ENCODE measurements at places on chromosomes 4 and X.

- DNase-seq, result no peak
Observed at GRCh38 chr4:126647756-126648397, 984.9 kb upstream of the INTU start.

DNA sequence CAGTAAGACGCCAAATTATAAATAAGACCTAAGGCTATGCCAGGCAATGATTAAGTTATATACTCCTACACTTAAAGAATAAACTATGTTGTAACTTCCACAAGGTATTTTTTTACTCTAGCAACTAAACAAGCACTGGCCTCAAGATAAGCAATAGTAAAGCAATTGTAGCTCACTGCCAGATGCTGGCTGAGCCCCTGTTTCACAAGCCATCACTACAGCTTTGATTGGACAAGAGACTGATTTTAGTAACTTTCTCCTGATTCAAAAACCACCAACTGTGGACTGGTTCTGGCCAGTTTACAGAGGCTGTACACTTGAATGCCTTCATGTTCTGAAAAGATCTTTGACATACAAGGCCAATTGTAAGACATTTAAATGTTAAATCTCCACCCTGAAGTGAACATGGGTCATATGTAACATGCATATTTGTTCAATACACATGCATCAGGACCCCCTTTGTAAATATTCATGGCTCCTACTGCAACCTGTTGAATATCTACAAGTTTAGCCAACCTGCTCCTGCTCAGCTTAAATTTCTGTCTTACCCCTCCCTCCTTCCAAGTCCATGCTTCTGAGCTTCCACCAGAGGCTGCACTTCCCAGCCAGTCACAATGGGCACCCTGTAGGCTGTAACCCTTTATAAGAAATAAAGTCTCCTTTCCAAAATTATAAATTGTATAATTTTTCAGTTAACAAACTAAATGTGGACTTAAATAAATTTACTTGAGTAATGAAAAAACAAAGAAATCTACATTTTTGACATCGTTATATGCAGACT is 423.6 kb downstream of the ANKRD50 start:
- DNase-seq, result no peak

DNA sequence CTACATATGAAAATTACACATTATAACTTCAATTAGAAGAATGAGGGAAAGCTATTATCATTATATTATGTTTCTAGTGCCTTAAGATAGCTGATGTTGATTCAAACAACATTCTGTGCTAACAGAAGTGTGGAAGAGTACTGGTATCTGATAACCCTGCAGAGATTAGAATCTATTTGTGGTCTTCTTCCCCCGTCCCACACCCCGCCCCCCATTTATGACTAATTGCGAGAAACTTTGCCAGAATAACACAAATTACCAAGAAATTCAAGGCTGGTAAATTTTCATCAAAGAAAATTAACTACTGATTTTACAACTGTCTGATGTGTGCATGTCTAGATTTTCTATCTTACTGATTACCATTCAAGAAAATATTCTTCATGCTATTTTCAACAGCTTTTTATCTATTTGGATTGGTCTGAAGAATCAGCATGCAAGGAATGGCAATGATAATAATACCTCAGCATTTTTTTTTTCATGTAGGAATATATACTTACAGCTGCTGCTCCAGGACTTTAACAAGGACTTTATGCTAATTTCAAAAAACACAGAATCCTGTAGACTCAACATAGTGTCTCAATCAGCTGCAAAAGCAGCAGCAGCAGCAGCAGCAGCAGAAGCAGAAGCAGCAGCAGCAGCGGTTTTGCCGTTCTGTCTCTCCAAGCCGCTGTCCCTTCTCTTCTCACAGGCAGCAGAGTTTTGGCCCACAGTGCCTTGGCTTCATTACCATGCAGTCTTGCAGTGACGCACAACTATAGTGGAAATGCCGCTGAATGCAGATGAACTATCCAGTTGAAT is 126.7 kb downstream of the FRYL start:
- DNase-seq, result no peak

- no peak for DNase-seq
Observed at GRCh38 chrX:78199851-78200250, 60.4 kb upstream of the TAF9B start.

DNA sequence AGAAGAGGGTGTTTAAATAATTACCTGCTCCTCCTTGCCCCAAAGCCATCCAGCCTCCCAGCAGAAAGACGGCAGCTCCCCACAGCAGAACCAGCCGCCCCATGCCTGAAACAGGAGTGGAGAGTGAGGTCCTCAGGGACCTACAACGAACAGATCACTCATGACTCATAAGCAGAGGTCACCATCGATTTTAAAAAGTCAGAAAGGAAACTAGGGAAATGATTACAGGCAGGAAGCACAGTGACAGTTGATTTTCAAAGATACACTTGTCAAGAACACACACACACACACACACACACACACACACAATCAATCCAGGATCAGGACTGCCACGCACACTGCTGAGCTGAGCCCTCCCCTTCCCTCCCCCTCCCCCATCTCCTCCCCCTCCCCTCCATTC is at the start of gene CRLF2:
Gene CRLF2, minus strand, starts transcription at position 118 of the 400 bp plus-strand sequence. Its CDS starts 15 bp downstream, at position 103.
- DNase-seq, result no peak

DNA sequence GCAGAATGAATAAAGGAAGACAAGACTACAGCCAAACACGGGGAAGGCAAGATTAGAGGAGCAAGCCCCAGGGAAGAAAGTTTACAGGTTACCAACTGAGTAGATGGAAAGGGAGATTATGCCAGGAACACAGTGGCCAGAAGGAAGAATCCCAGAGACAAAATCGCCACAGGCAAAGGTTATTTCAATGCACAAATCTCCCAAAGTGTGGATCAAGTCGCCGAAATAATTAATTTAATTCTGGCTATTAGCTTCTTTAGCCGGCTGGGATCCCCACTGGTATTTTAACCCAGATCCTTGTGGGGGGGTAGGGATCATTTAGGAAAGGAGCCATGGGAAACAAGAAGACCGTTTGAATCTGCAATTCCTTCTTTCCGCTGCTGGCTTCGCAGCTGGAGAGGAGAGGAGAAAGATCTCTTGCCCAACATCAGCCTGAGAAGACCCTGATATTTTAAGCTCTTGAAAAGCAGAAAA is 171.0 kb downstream of the DHX15 start:
- DNase-seq, result no peak

GRCh38 chrX:70656304-70656703 is 211.7 kb downstream of the DLG3 start:
- DNase-seq, result no peak

GRCh38 chr4:162683659-162684370 is 482.9 kb downstream of the NAF1 start:
- no peak for DNase-seq

DNA sequence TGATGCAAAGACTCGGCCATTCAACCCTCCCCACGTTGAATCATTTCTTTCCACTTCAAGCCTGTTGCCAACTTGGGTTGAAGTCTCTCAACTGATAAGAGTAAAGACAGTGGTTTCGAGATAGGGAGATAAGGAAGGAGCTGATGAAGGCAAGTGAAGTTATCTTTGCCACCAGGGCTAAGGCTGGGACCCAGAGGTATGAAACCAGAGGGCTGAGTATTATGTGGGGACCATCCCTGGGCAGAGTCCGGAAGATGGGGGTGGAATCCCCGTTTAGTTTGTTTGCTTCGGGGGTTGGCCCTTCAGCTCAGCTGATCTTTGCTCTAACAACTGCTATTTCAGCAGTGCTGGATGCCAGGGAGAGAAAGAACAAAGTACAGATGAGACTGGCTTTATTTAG is 2.3 kb upstream of the XPNPEP2 start:
- DNase-seq, result no peak

- DNase-seq, result no peak
Observed at GRCh38 chr4:37661772-37662171, 24.4 kb downstream of the RELL1 start.

GRCh38 chr4:92520563-92520962 is 216.8 kb downstream of the GRID2 start:
- no peak for DNase-seq

- no peak for DNase-seq
Observed at GRCh38 chr4:174053895-174054294, 229.6 kb downstream of the FBXO8 start.

GRCh38 chr4:153521999-153522801 is 56.0 kb downstream of the TMEM131L start:
- no peak for DNase-seq

DNA sequence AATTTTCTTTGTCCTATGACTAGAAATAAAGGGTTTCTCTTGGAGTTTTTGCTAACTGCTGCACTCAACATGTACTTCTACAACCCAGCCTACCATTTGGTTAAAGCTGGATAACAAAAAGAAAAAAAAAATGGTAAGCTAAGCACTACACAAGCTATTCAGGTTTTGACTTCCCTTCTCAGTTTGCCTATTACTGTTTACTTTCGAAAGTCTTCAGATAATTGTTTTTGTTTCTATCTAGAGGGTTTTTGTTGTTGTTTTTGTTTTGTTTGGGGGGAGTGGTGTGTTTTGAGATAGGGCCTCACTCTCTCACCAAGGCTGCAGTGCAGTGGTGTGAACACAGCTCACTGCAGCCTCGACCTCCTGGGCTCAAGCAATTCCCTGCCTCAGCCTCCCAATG is 46.6 kb downstream of the CLOCK start:
- DNase-seq, result no peak

GRCh38 chrX:108359806-108360602 is 78.2 kb downstream of the COL4A6 start:
- no peak for DNase-seq

DNA sequence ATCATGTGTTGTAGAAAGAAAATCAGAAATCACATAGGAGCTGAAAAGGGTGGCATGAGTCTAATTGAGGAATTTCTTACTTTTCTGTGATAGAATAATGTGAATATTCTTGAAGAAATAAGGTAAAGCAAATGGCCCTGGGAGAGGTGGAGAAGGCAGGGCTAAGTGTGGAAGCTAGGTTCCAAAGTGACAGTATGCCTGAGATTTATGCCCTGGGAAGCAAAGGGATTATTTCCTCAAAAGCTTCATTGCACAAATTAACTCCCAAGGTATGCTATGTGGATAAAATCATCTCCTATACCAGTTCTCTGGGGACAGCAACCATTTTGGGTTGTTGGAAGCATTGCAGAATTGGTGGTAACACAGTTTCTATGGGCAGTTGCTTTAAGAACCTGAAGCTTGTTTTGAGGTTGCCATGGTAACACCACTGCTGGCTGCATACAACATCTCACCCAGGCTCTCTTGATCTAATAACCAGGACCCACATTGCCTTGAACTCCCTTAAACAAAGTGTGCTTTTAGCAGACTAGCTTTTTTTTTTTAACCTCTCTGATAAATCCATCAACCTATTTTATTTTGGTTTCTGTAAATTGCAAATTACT is 21.0 kb downstream of the MAOA start:
- no peak for DNase-seq

- no peak for DNase-seq
Observed at GRCh38 chr4:47418147-47418546, 45.4 kb downstream of the COMMD8 start.

DNA sequence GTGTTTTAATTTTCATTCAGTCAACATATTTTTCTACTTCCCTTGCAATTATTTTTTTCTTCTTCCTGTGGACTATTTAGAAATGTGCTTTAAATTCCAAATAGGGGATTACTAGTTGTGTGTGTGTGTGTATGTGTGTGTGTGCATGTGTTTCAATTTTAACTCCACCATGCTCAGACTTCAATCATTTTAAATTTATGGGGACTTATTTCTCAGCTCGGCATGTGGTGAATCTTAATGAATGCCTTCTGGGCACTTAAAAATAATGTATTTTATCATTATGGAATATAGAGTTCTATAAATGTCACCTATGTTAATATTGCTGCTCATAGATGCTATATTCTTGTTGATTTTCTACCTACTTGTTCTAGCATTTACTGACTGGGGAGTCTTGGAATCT is 465.6 kb upstream of the PRKX start:
- no peak for DNase-seq

DNA sequence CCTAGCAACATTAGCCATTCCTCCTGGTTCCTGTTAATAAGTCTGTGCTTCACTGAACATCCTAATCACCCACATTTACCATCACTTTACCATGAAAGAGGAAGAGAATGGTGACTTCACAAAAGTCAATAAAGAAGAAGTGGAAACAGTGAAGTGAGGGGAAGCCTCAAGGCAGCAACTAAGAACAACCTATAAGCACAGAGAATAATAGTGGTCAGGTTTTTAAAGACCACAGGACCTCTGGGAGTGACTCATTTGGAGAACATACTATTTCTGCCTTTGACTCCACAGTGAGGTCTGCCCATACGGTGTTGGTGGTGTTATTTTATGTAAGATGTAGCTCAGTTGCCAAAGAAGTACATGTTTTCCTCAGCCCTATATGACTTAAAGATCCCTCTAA is 86.0 kb upstream of the TET2 start:
- DNase-seq, result no peak

- no peak for DNase-seq
Observed at GRCh38 chr4:170729897-170730296, 640.1 kb upstream of the AADAT start.

DNA sequence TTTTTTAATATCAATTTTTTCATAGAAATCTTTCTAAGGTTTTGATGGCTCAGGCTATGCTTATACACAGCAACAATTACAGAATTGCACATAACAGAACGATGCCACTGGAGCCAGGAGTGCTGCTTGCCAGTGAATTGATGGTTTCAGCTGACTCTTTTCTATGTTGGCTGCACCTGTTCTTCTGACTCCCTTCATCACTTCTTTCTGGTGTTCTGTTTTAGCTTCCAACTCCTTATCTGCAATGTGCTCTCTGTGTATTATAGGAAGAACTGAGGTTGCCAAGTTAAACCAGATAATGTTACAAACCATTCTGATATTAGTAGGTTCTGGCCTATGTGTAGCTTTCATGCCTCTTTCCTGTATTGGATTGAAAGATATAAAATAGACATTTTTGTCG is 11.6 kb upstream of the VEGFD start:
- no peak for DNase-seq

GRCh38 chr4:86778175-86778574 is 71.0 kb downstream of the SLC10A6 start:
- DNase-seq, result no peak

DNA sequence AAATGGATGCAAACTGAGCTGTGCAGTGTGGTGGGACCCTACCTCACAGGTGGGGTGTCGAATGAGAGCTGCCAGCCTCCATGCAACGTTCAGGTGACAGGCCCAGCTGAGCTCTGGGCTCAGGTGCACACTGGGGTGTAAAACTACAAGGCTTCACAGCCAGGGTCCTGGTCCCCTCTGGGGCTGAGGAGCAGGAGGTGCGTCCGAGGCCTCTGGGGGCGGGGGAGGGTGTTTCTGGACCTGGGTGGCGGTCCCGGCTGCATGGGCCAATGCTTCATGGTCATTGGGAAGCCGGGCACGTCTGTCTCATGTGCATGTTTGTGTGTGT is 26.5 kb upstream of the SORCS2 start:
- DNase-seq, result no peak

GRCh38 chr4:71659979-71660378 is 123.9 kb downstream of the GC start:
- DNase-seq, result no peak

GRCh38 chr4:683982-684622 is 4.8 kb downstream of the SLC49A3 start:
- DNase-seq, result peak; percentile 93

- DNase-seq, result no peak
Observed at GRCh38 chr4:152352215-152352614, 183.7 kb downstream of the FBXW7 start.

GRCh38 chrX:83819304-83819703 is 41.6 kb upstream of the CYLC1 start:
- DNase-seq, result no peak

Measured in 8988T (cell line).